ENCODE measurements at places on chromosomes 12 and 14.

DNA sequence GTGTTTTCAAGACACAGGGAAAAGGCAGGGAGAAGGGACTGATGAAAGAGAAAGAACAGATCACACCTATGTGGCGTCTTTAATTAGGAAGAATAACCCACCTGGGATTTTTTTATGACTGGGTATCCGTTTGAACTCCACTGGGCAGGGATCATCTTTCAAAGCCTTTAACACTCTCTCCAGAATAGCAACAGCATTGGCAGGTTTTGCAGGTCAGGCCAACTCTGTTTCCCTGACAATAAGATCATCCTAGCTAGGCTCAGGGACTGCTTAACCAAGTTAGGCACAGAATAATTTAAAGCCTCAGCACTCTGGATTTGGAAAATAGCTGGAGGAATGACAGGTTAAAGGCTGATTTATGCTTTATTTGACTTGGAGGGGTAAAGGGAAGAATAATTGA lies 117.6 kb downstream of the SUDS3 start:
- DNase-seq: no peak
- H3K36me3 ChIP-seq: no peaks in the 10 kb centered on the region
- no peaks in the 10 kb centered on the region for H3K27me3 ChIP-seq
- H3K4me3 ChIP-seq: no peak overlapping the region

GRCh38 chr14:51638071-51638944 lies 13.4 kb upstream of the FRMD6 start:
- no peak overlapping the region for H3K4me3 ChIP-seq
- H3K27ac ChIP-seq: no peak overlapping the region
- no peaks in the 10 kb centered on the region for H3K27me3 ChIP-seq
- no peaks in the 10 kb centered on the region for H3K36me3 ChIP-seq

DNA sequence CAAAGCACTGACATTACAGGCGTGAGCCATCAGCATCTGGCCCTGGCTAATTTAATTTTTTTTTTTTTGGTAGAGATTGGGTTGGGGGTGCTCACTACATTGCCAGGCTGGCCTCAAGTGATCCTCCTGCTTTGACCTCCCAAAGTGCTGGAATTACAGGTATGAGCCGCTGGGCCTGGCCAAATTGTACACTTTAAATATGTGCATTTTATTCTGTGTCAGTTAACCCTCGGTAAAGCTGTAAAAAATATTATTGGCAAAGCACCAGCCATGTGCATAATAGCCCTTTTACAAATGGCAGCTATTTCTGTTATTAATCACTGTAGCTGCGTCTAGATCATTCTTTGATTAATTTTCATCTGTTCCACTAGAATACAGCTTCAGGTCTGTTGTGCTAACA lies 12.0 kb downstream of the TMEM119 start:
- no peaks in the 10 kb centered on the region for H3K36me3 ChIP-seq

GRCh38 chr14:28303248-28303647 lies 463.3 kb upstream of the FOXG1 start:
- no peak overlapping the region for H3K4me3 ChIP-seq
- H3K27ac ChIP-seq: no peak overlapping the region
- no peak for DNase-seq
- no peaks in the 10 kb centered on the region for H3K27me3 ChIP-seq

DNA sequence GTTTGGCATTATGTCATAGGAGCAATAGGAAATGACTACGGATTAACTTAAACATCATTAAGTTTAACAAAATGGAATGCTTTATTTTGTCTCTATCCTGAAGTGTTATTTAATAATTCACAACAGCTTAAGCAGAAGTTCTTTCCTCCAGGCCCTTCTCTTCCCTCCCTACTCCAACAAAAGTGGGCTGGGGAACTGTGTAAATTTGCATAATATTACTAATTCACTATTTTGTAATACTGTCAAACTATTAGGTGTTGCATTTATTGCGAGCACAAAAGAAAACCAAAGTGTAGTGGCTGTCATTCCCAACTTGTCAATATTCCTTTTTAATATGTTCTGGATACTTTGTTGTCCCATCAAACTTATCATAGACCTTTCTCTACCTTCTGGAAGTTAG lies 69.8 kb downstream of the ATG14 start:
- H3K4me3 ChIP-seq: no peak overlapping the region
- no peak overlapping the region for H3K27ac ChIP-seq
- no peaks in the 10 kb centered on the region for H3K36me3 ChIP-seq
- no peaks in the 10 kb centered on the region for H3K27me3 ChIP-seq
- H3K4me1 ChIP-seq: peaks cover 13% of the 10 kb centered on the region

DNA sequence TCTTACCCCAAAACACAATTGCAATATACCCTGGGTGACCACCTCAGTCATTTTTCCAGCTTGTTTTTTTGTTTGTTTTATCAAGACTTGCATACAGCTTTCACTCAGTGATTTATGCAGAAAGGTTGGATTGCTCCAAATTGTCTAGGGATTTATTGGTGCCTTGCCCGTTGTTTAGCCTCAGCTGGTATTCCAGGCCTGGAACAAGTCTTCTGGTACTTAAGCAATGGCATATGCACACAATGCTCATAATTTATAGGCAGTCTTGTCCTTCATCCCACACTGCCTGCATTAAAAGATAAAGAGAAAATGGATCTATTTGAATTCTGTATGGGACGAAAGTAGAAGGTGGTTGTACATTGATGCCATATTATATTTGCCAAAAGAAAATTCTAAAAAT lies 392.5 kb downstream of the ADAMTS20 start:
- no peak overlapping the region for H3K4me3 ChIP-seq
- H3K4me1 ChIP-seq: no peaks in the 10 kb centered on the region
- H3K27me3 ChIP-seq: no peaks in the 10 kb centered on the region
- H3K27ac ChIP-seq: no peak overlapping the region
- H3K36me3 ChIP-seq: no peaks in the 10 kb centered on the region
- no peak for DNase-seq

All from tibial artery (tissue), 4 donors.